ENCODE measurements at places on chromosomes 16 and 17.
A peak's percentile ranks its signal among the peaks of the same experiment; 100 is the strongest.

DNA sequence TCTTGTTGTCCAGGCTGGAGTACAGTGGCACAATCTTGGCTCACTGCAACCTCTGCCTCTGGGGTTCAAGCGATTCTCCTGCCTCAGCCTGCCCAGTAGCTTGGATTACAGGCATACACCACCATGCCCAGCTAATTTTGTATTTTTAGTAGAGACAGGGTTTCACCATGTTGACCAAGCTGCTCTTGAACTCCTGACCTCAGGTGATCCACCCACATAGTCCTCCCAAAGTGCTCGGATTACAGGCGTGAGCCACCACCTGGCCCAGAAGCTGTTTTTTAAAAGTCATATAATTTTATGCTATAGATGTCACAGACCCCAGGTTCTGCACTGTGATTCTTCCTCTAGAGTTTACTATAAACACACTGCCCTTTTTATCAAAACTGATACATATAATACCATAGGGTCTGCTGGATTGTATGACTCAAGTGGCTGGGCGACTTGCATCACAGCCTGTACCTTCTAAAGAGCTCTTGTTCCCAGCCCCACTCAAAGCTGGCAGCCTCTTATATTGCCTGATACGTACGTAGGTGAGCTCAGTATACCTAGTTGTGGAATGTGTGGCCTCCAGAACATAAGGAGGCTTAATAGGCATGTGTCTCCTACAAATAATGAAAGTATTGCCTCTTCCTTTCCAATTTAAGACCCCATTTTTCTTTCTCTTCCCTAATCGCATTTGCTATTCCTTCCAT lies 295.8 kb downstream of the ZFHX3 start:
- no peak for DNase-seq

GRCh38 chr17:61076621-61077031 lies 323.0 kb upstream of the TBX2 start:
- no peak for DNase-seq

- DNase-seq, result peak; percentile 88
These were observed 64.4 kb upstream of the DNAJA2 start for GRCh38 chr16:47037746-47038458.

GRCh38 chr16:53968896-53969295 lies 264.9 kb downstream of the FTO start:
- no peak for DNase-seq

GRCh38 chr17:73011016-73011486 lies 81.4 kb downstream of the SLC39A11 start:
- DNase-seq, result no peak

- DNase-seq, result no peak
These were observed 17.5 kb downstream of the EMC8 start for GRCh38 chr16:85781695-85782370.

DNA sequence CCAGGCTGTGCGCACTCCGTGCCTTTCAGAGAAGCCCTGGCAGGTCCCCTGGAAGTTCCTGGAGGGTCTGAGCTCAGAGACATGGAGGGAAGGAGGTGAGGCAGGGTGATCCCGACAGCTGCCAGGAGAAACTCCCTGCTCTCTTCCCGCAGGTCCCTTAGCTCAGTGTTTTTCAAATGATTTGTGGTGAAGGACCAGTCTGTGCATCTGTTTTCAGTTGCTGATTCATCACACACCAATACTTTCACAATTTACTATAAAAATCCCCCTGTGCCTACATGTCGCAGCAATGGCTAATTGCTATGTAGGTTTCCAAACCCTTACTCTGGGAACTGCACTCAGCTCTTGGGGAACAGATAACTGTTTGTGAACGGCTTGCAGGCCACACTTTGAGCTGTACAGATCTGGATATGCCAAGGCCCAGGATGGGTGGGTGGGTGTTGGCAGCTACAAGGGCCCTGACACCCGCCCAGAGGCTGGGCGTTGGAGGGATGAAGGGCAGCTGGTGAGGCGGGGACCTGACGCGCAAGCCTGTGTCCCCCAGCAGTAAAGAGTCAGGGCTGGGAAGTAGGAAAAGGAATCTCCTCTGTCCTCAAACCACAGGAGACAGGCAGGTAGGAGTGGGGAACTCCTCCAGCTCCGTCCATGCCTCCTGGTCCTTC lies 20.5 kb upstream of the EMP2 start:
- no peak for DNase-seq

DNA sequence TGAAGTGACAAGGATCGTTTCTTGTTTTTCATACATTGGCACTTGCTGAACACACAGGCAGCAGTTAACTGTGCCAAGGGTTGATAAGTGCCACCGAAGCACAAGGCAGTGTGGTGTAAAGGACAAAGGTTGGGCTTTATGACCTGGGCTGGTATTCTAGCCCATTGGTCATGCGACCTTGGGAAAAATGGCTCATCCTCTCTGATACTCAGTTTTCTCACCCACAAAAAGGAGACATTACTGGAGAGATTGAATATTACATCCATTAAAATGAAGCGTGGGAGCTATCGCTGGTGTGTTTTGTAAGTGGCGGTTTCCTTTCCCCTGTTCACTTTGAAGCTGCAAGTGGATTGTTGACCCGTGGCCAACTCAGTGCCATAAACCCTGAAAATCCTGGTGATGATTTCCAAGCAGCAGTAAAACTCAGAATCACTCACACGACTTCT lies 216.9 kb downstream of the HAPSTR1 start:
- no peak for DNase-seq

DNA sequence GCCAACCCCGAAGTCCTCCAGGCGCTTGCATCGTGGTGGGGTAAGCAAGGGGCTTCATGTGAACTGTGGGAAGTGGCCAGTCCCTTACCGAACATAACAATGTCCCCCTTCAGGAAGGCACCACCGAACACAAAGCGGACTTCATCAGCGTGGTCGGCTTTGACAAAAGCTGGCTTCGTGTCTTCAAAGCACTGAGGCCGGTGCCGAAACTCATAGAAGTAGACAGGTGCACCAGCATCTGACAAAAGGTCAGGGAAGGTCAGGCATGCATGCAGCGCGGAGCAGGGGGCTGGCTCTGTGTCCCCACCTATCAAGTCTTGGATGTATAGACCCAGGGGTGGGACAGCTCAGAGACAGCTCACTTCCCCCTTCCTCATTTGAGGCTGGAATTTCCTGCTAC lies 16.6 kb upstream of the CES1 start:
- no peak for DNase-seq

DNA sequence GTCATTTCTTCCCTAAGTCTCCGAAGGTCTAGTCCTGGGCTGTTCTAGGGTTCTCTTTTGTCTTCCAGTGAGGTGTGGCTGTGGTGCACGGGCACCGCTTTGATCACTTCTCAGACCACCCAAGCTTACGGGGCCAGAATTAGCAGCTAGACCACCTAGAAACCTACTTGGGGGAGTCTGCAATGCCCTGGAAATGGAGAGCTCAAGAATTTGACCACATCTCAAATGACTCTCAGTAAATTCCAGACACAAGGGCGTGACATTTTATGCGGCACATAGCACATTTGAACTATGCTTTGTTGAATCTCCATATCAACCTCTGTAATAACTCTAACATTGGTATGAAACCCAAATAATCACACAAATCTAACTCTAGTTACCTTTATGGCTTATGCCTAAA lies 24.9 kb downstream of the TRIM16 start:
- no peak for DNase-seq

GRCh38 chr17:28975646-28976045 lies 24.3 kb upstream of the PHF12 start:
- no peak for DNase-seq

GRCh38 chr16:2072926-2073325 lies 25.1 kb downstream of the TSC2 start:
- no peak for DNase-seq

- DNase-seq, result no peak
These were observed 117.9 kb upstream of the GPR139 start for GRCh38 chr16:20191566-20191965.

- no peak for DNase-seq
These were observed 173.1 kb upstream of the IRX3 start for GRCh38 chr16:54459509-54460262.

GRCh38 chr17:57092779-57093178 lies 7.7 kb downstream of the AKAP1 start:
- no peak for DNase-seq

DNA sequence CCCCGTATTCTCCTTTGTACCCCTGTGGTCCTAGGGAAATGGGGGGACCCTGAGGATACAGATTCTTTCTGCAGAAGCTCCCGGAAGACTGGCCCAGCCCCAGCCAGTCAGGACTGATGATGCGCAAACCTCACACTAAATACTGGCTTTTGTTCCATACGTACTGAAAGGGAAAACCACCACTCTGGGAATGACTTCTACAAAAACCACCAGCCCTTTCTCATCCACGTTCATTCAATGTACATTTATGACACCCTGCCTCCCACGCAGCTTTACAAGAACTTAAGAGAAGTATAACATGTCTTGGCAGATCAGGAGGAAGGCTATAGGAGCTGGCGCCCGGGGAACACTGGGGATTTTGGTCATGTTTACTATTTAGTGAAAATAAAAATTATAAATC lies 70.6 kb downstream of the MARCHF10 start:
- DNase-seq, result no peak

DNA sequence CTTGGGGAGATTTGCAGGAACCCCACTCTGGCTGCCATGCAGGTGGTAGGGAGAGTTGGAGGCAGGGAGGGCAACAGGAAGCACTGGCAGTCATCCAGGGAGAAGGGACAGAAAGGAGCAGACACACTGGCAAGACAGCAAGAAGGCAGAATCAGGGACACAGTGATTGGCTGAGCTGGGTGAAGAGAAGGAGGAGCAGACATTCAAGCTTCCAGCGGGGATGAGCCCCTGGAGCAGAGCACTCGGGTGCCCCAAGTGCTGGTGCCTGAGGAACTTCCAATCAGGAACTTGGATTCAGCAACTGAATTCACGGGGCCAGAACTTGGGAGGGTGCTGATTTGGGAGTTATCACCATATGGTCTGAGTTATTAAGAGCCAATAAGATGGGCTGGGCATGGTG lies 6.3 kb upstream of the ITGA3 start:
- no peak for DNase-seq

GRCh38 chr17:278676-279059 lies 73.9 kb downstream of the RPH3AL start:
- DNase-seq, result no peak

DNA sequence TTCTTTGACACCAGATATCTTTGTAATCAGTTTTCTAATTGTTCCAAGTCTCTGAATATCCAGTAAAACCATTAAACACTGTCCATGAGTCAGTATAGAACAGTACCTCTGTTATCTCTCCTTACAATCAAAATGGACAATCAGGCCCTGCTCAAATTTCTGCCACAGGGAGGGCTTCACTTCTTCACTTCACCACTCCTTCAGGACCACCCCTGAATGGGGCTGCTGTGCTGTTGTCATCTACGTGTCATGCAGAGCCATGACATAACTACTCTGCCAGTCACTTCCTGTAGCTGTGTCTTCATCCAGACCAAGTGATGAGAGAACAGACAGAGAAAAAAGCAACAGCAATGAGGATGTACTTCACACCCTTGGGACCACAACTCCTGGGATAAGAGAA lies 116.9 kb downstream of the TANC2 start:
- DNase-seq, result no peak

DNA sequence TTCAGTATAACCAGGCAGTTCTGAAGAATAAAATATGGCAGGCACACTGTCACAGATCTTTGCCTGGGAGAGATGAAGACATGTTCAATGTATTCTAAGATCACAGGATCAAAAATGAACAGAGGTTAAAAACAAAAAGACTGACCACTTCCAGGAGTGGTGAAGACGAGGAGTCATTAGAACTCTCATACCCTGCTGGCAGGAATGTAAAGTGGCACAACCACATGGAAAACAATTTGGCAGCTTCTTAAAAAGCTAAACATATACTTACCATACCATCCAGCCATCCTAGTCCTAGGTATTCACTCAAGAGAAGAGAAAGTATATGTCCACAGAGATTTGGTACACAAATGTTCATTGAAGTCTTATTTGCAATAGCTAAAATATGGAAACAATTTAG lies 406.3 kb downstream of the NPIPA8 start:
- no peak for DNase-seq
